ENCODE measurements at places on chromosomes 13 and 19. TPM values are rescaled to one million over a fixed set of nuclear protein-coding genes. Genes with fewer than 3 reads are reported as not detected.

- H3K27ac ChIP-seq, result no peak overlapping the region
- H3K36me3 ChIP-seq, result no peaks in the 10 kb centered on the region
- peak overlapping the region; percentile 24 for H3K4me3 ChIP-seq
- DNase-seq, result no peak
- peaks cover 10% of the 10 kb centered on the region for H3K27me3 ChIP-seq
- H3K4me1 ChIP-seq, result peaks cover 2% of the 10 kb centered on the region
Observed at GRCh38 chr13:98652721-98653462, 76.0 kb upstream of the STK24 start.

DNA sequence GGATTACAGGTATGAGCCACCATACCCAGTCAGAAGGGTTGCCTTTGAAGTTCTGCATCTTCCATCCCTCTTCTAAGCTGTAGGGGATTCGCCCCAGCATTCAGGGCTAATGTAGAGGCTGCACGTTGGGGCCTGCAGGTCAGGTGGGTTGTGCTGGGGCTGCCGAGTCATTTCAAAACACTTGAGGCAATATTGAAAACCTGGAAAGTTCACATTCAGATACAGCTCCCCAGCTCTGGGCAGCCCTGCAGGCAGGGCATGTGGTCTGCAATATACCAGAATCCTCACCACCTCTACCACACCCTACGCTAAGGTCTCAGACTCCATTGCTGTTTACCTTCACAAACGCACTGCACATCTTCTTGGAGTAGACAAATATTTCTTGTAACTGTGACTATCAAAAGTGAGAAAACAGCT lies 24.6 kb downstream of the CCNE1 start:
- no peaks in the 10 kb centered on the region for H3K36me3 ChIP-seq
- H3K4me1 ChIP-seq, result peaks cover 32% of the 10 kb centered on the region
- H3K27ac ChIP-seq, result peak overlapping the region; percentile 95
- DNase-seq, result peak; percentile 39

DNA sequence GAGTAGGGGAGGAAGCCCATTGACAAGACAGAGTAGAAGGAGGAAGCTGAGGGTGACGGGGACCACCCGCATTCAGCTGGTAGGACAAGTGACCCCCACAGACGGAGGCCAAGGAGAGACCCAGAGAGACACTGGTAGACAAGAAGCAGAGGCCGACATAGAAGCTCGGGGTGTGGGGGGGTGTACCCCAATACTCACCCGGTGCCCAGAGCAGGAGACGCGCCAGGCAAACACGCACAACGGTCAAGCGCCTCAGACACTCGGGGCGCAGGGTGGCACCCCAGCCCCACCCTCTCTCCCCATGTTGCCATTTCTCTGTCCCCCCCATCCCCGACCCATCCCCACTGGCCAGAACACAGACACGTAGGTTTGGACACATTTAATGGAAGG lies 23.5 kb downstream of the SHANK1 start:
- H3K27ac ChIP-seq, result no peak overlapping the region
- peaks cover 29% of the 10 kb centered on the region for H3K27me3 ChIP-seq
- no peak overlapping the region for H3K4me3 ChIP-seq

DNA sequence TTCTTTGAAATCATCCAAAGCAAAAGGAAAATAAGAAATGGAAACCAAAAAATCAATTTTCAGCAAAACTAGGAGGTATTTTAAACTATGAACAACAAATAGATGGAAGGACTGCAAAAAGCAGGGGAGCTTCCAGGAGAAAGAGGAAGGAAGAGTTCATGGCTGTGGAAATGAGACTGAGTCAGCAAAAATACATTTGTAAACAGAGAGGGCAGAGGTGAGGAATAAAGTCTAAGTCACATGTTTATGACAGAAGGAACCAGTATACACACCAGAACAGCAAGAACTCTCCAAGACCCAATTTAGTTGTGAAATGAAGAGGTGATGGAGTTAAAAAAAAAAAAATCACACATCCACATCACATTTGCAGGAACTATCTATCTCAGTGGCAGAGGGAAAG lies 69.6 kb downstream of the RNASEH2B start:
- peaks cover 28% of the 10 kb centered on the region for H3K36me3 ChIP-seq
- no peak overlapping the region for H3K27ac ChIP-seq
- no peak for DNase-seq
- H3K27me3 ChIP-seq, result no peaks in the 10 kb centered on the region
- no peaks in the 10 kb centered on the region for H3K4me1 ChIP-seq

DNA sequence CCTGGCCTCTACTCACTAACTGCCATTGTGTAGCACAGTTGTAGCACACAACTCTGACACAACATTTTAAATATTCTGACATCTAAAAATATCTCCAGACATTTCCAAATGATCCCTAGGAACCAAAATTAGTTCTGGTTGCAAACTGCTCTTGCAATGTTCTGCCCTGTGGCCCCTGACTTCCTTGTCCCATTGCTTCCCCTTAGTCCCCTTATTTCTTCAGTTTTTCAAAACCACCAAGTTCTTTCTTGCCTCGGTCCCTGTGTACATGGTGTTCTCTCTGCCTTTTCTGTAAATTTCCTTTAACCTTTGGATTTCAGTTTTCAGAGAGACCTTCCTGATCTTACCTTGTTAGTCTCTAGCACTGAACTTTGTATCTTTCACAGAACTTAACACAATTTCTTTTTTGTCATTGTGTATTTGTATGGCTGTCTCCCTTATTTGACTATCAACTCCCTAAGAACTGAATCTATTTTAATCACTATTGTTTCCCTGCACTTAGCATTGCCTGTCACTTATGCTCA lies 87.6 kb upstream of the MLNR start:
- H3K27me3 ChIP-seq, result no peaks in the 10 kb centered on the region
- H3K36me3 ChIP-seq, result peaks cover 42% of the 10 kb centered on the region
- H3K4me1 ChIP-seq, result peaks cover 6% of the 10 kb centered on the region
- no peak for DNase-seq
- H3K27ac ChIP-seq, result peak overlapping the region; percentile 3

GRCh38 chr19:52626915-52627314 lies 11.2 kb downstream of the ZNF83 start:
- H3K27ac ChIP-seq, result no peak overlapping the region
- H3K4me3 ChIP-seq, result no peak overlapping the region
- H3K27me3 ChIP-seq, result no peaks in the 10 kb centered on the region
- H3K4me1 ChIP-seq, result no peaks in the 10 kb centered on the region

GRCh38 chr19:16258440-16258903 lies 60.8 kb downstream of the AP1M1 start:
- no peak overlapping the region for H3K27ac ChIP-seq
- H3K36me3 ChIP-seq, result no peaks in the 10 kb centered on the region
- no peak overlapping the region for H3K4me3 ChIP-seq

GRCh38 chr13:65830411-65831205 lies 1399.5 kb downstream of the PCDH9 start:
- no peak for DNase-seq
- H3K4me3 ChIP-seq, result no peak overlapping the region
- no peaks in the 10 kb centered on the region for H3K4me1 ChIP-seq
- no peak overlapping the region for H3K27ac ChIP-seq

DNA sequence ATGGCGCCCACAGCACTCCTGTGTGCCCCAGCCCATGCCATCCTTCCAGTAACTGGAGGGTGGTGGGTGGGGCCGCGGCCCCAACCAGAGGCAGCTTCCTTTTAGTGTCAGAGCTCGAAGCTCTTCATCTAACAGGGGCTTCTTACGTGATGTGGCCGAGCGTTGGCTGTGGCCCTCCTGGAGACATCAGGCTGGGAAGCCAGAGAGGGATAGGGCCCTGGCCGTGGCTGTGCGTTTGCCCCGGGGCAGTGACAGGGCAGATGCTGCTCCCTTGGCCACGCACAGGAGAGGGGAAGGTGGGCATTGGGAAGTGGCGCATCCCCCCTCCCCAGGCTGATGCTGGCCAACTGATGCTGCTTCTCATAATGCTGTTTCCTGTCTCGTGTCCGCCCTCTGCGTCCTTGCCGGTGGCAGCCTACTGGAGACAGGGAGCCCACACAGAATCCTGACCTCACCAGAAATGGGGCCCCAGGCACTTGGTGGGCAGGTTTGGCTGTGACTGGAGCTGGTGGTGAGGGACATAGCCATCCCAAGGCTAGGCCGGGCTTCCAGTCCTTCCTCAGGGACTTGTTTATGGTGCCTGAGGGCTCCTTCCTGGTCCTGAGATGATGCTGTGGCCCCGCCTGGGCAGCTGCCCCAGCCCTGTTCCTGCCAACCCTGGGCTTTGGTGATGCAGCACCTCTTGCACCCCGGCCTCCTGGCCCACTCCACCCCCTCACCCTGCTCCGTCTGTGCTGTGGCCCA lies 34.3 kb downstream of the ATP4B start:
- no peak for DNase-seq
- H3K27me3 ChIP-seq, result no peaks in the 10 kb centered on the region
- H3K4me3 ChIP-seq, result no peak overlapping the region
- H3K4me1 ChIP-seq, result no peaks in the 10 kb centered on the region

The ATP5F1D gene
- total RNA-seq, result 161 TPM

The GPR4 gene
- total RNA-seq, result not detected

The LMTK3 gene
- total RNA-seq, result 12.8 TPM

The YJEFN3 gene
- total RNA-seq, result 11.9 TPM

All from activated naive CD8-positive, alpha-beta T cell treated with anti-CD3 and anti-CD28 coated beads, Interleukin-2, amount 10 ng/mL, durations not matched to agents 7 days and 5 days (primary cell).